Smooth muscle cell of the umbilical artery (primary cell): ENCODE measurements at places on chromosomes 12 and 14. TPM values are rescaled to one million over a fixed set of nuclear protein-coding genes. Genes with fewer than 3 reads are reported as not detected.

OR4Q3 gene
- not detected in 2 replicates for total RNA-seq

CARMIL3 gene
- 0.05 TPM in 1 of 2 replicates, not detected in the other for total RNA-seq

LGALS3 gene
- total RNA-seq: 22.9 and 47.2 TPM in 2 replicates

ASIC1 gene
- 2.7 and 4.8 TPM in 2 replicates for total RNA-seq

FOXN4 gene
- not detected in 2 replicates for total RNA-seq

SIRT4 gene
- 0.69 and 2.7 TPM in 2 replicates for total RNA-seq

LIN52 gene
- total RNA-seq: 7.8 and 9.2 TPM in 2 replicates

RD3L gene
- not detected in 2 replicates for total RNA-seq

ANAPC5 gene
- total RNA-seq: 170 and 187 TPM in 2 replicates
